ENCODE measurements at places on chromosomes 16 and 17. TPM values are rescaled to one million over a fixed set of nuclear protein-coding genes. Genes with fewer than 3 reads are reported as not detected.

GRCh38 chr17:77119668-77120301, 21.0 kb upstream of the SEC14L1 start:
- H3K4me3 ChIP-seq = no peak overlapping the region
- no peak overlapping the region for H3K27ac ChIP-seq
- H3K27me3 ChIP-seq = no peaks in the 10 kb centered on the region
- no peaks in the 10 kb centered on the region for H3K36me3 ChIP-seq
- no peaks in the 10 kb centered on the region for H3K4me1 ChIP-seq

- no peak for DNase-seq
- H3K27me3 ChIP-seq = no peaks in the 10 kb centered on the region
- H3K27ac ChIP-seq = no peak overlapping the region
- H3K4me3 ChIP-seq = no peak overlapping the region
Measured at GRCh38 chr17:6710317-6710716, 2.9 kb downstream of the SLC13A5 start.

GRCh38 chr17:16463358-16464302, 28.4 kb downstream of the LRRC75A start:
- H3K4me3 ChIP-seq = no peak overlapping the region
- no peaks in the 10 kb centered on the region for H3K27me3 ChIP-seq
- H3K27ac ChIP-seq = no peak overlapping the region
- H3K4me1 ChIP-seq = no peaks in the 10 kb centered on the region
- no peaks in the 10 kb centered on the region for H3K36me3 ChIP-seq

- H3K4me3 ChIP-seq = no peak overlapping the region
- no peaks in the 10 kb centered on the region for H3K27me3 ChIP-seq
- no peak for DNase-seq
- H3K36me3 ChIP-seq = no peaks in the 10 kb centered on the region
- H3K4me1 ChIP-seq = peaks cover 22% of the 10 kb centered on the region
Measured at GRCh38 chr16:87499189-87499486, 6.3 kb upstream of the ZCCHC14 start.

ZPBP2 gene
- total RNA-seq = 1.7 TPM

CLEC10A gene
- total RNA-seq = 0.24 TPM

PABPN1L gene
- total RNA-seq = 0.84 TPM

ARL5C gene
- total RNA-seq = not detected
